Astrocyte of the hippocampus (primary cell): ENCODE measurements at places on chromosomes 4 and X.

GRCh38 chrX:67543818-67544217, at the start of gene AR:
Gene AR, plus strand, starts transcription at chrX:67544021. Its CDS starts 1,126 bp downstream, at chrX:67545147.
- DNase-seq, result peak; percentile 71

DNA sequence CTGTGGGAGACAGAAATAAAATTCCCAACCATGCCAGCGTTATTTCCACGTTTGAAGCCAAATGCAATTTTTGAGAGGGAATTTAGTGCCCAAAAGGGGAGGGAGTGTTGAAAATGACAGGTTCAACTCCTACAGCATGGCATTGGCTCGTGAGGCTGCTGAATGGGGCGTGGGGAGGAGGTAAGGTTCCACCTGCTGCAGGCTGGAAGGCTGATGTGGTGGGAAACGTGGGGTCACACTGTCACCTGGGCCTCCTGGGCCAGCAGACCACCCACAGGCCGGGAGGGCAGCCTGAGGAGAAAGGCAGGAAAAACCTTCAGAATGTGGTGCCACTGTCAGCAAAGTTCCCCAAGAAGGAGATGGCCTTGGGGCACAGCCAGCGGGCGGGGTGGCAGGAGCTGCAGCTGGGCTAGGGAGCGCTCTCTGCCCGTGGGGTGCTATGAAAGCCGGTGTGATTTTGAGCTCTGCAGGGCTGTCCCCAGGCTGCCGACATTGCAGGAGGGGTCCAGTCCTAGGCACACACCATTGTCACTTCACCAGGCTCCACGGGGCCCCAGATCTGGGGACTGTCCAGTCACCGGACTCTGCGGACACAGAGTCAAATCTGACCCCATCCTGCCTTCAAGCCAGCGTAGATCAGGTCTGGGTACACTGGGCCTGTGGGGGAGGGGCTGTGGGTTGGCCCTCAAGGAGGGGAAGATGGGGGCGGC, 19.6 kb downstream of the MSANTD1 start:
- no peak for DNase-seq

DNA sequence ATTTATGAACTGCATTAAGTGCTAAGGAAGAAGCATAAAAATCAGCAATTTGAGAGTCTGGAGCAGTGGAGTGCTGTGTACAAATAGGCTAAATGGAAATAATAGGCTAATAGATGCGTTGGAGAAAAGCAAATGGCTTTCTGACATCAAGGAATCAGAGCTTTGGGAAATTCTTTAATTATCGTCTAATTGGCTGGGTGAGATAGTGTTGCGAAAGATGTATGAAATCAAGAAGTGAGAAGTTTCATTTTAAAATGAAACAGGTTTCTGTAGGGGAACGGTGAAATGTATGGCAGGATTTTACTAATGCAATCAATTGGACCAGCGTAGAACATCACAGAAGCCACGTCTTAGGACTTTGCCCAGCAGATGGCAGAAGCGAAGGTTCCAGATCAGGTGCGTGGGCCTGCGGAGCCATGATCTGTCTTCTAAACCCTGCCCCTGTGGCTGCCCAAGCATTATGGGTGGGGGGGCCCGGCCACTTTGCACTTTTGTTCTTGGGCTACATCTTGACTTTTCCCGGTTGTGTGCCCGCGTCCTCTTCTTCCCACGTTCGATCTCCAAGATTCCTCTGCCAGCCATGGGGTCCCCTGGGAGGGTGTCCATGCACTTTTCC, 118.5 kb upstream of the SHISA3 start:
- no peak for DNase-seq

DNA sequence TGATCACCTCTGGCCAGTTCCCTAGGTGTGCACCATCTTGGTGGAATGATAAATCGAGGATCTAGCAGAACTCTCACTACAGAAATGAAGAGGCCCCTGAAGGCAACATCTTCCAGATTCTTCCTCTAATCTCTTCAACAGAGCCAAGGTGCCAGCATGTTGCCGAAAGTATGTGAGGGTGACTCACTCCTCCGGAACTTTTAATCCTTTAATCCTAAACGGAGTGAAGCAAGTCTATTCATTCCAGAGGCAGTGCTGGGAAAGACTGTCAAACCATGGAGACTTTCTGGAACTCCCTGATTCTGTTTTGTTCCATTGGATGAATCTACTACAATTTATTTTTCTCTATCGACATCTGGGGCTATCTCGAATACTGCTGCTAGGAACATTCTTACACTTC, 68.7 kb downstream of the SUPT20HL2 start:
- peak; percentile 66 for DNase-seq

DNA sequence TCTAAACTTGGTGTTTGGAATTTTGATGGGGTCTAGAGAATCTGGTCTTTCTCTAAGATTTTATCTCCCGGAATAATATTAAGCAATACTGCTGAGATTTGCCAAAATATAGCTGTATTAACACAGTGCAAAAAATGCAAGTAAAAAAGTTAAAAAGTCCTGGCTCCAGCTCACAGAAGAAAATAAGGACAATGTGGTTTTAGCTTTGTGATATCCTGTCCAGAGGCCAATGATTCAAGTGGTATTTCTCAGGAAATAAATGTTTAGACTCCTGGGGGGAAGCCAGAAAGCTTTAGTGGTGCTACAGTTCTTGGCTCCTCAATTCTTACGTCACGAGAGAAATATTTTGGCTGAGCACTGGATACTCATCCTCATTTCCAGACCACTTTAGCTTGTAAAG, 40.9 kb upstream of the IL13RA2 start:
- peak; percentile 54 for DNase-seq
